ENCODE measurements at places on chromosomes 13 and 19.

DNA sequence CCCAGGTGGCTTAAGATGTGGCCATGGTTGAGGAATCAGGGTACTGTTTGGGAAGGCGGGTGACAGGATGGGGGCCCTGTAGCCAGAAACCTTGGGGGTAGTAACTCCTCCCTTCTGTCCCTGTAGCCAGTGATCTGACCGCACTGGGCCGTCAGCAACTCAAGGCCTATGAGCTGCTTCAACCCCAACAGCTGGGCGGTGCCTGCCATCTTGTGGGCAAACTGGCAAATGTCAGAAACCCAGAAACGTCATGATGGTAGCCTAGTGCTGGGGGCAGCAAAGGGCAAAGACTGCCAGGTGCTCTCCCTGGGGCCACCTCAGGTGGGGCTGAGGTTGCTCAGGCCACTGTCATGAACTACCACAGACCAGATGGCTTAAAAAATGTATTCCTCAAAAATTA lies 3.5 kb downstream of the COPE start:
- no peaks in the 10 kb centered on the region for H3K27me3 ChIP-seq
- H3K27ac ChIP-seq: no peak overlapping the region
- H3K4me1 ChIP-seq: peaks cover 20% of the 10 kb centered on the region
- H3K36me3 ChIP-seq: peaks cover 38% of the 10 kb centered on the region
- H3K4me3 ChIP-seq: no peak overlapping the region

DNA sequence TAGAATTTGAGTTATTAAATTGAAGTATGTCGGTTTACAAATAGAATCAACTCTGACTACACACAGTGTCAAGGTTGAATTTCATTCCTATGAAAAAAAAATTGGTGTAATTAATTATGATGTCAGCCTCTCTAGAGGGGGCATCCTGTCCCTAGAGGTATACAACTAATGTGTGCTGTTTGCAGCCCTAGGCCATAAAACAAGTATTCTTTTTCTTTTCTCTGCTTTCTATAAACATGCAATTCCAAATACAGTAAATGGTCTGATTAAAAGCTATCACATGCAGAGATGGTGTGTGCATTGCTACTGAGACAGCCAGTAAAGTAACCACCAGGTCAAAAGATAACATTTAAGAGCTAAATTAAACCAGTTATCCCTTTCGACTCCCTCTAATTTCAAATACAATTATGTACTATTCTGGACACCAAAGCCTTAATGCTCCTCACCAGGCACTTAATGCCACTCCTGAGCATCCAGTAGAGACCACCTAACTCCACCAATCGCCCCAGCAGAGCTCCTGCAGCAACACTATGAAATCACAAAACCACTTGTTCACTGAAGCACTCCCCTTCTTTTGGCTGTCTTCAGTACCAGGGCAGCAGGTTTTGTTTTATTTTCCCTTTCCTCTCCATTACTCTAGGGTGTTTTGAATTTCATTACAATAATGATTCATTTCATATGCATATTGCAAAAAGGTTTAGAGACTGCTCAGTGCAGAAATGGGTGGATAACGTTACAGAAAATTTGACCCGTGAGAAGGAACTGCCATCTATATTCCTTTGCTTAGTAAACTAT lies 426.9 kb downstream of the PCDH9 start:
- H3K4me1 ChIP-seq: no peaks in the 10 kb centered on the region
- no peak for DNase-seq
- H3K4me3 ChIP-seq: no peak overlapping the region
- no peaks in the 10 kb centered on the region for H3K27me3 ChIP-seq

DNA sequence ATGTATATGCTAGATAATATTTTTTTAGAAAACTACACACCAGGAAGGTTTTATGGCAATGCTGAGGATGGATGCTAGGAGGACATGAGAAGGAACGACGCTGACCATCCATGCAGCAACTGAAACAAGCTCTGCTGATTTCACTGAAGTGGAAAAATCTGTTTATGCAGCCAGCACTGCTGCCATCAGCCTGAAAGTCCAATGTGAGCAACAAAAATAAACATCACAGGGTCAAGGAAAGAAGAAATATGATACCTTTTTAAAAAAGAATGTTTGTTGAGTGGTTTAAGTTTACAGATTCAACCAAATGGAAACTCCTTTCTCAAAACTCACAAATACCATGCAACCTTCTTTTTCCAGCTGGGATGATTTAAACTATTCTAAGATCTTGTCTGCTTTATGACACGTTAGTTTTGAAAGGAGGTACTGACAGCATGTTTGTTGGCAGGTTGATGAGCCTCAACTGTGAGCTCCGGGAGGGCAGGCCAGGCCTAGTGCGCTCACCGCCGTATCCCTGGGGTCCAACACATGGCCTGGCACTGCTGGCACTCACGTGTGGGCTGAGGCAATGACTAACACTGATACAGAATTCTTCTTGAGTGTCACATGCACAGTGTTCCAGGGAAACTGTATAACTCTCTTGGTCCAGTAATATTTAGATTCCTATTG lies 46.8 kb downstream of the LATS2 start:
- H3K27ac ChIP-seq: no peak overlapping the region
- no peaks in the 10 kb centered on the region for H3K36me3 ChIP-seq
- DNase-seq: peak; percentile 44
- H3K4me1 ChIP-seq: peaks cover 74% of the 10 kb centered on the region
- no peak overlapping the region for H3K4me3 ChIP-seq

DNA sequence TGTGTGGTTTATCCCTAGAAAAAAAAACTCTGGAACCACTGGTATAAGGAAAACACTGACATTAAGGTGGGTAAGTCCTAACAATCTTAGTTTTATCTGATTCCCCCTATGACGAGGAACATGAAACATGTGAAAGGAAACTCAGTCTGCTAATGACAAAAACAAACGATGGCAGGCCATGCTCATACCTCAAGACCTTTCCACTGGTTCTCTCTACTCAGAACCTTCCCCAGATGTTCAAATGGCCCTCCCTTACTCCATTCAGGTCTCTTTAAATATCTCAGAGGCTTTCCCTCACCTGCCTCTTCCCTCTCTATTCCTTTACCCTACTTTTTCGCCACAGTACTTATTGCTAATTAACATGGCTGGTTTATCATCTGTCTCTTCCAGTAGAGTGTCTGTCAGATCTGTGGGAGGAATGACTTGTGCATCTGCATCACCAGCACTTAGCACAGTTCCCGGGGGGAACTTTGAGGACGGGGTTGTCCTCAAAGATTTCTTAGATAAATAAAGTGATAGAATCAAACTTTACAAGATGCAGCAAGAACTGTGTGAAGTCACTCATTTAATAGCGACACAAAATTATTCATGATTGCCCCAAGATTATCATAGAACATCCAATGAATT lies 1.5 kb downstream of the TUBGCP3 start:
- no peaks in the 10 kb centered on the region for H3K36me3 ChIP-seq
- no peak for DNase-seq
- H3K4me1 ChIP-seq: peaks cover 17% of the 10 kb centered on the region
- H3K27ac ChIP-seq: no peak overlapping the region
- H3K27me3 ChIP-seq: no peaks in the 10 kb centered on the region
- peak overlapping the region; percentile 99 for H3K4me3 ChIP-seq

GRCh38 chr13:110559986-110560385 lies 1.5 kb downstream of the RAB20 start:
- H3K36me3 ChIP-seq: no peaks in the 10 kb centered on the region
- no peaks in the 10 kb centered on the region for H3K27me3 ChIP-seq
- H3K4me1 ChIP-seq: peaks cover 26% of the 10 kb centered on the region
- H3K4me3 ChIP-seq: peak overlapping the region; percentile 92
- H3K27ac ChIP-seq: peak overlapping the region; percentile 94

DNA sequence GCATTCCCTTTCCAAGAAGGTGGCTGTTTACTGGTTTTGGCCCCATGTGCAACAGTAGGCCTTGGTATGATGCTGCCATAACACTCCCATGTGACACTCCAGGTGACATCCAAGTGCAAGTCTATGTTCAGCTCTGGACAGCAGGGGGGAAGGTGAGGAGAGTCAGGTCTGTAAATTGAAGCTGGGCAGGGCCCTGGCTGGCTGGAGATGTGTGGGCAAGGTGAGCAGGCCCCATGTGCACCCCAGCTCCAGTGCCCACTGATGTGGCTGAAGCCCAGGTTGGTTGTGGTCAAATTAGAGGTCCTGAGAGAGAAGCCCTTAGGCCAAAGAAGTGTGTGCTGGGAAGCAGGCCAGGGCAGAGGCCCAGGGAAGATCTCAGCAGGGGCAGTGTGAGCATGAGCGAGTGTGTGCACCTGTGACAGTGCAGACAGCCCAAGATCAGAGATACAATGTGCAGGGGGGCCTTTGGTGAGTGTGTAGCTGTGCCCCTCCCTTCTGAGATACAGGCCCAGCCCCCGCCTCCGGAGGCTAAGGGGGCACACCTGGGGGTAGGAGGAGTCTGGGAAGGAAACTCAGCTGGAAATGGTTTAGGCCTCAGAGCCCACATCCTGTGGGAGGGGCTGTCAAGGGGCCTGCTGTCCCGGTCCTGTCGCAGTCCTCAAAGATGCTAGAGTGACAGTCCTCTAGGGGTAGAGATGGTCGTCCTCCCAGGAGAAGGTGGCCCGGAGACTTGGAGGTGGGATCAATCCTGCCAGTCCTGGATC lies 18.6 kb downstream of the DEDD2 start:
- peaks cover 19% of the 10 kb centered on the region for H3K4me1 ChIP-seq
- peak overlapping the region; percentile 71 for H3K27ac ChIP-seq
- peak overlapping the region; percentile 19 for H3K4me3 ChIP-seq
- no peak for DNase-seq

DNA sequence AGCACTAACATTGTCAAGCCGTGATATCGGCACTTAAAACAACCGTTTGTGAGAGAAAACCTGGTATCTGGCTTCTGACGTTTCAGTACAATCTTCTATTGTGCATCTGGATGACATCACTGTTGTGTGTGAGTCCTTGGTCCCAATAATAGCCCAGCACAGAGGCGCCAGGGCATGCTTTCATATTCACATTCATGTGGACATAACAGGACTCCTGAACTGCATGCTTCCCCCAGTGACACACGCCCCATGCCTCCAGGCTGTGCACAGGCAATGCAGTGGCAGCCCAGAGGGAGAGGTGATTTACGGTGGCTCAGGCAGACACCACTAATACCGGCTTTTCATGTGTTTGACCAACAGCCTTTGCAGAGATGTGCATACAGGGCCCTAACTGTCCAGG lies 58.1 kb downstream of the MRPL57 start:
- H3K27ac ChIP-seq: no peak overlapping the region
- DNase-seq: no peak
- H3K27me3 ChIP-seq: no peaks in the 10 kb centered on the region
- H3K4me3 ChIP-seq: no peak overlapping the region

DNA sequence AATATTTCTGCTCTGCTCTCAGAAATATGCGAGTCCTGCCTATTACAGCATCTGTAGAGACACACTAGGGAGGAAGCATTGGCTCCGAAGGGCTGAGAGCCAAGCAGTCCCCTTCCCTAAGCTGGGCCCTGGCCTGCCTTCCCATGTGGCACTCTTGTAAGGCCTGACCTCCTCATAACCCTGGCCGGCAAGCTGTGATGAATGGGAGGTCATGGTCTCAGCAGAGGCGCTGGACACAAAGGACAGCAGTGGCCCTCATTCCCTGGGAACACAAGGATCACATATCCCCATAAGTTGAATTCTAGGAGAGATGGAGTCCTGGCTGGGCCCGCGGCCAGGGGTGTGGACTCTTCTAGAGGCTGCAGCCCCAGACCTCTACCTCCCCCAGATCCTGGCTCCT lies 483.3 kb downstream of the ZNF536 start:
- DNase-seq: no peak
- H3K36me3 ChIP-seq: no peaks in the 10 kb centered on the region
- H3K4me3 ChIP-seq: no peak overlapping the region
- no peaks in the 10 kb centered on the region for H3K4me1 ChIP-seq

GRCh38 chr13:21075011-21075378 lies 13.6 kb upstream of the LATS2 start:
- no peak for DNase-seq
- peak overlapping the region; percentile 80 for H3K27ac ChIP-seq
- H3K36me3 ChIP-seq: no peaks in the 10 kb centered on the region
- H3K4me3 ChIP-seq: peak overlapping the region; percentile 52
- H3K4me1 ChIP-seq: peaks cover 29% of the 10 kb centered on the region

- no peak overlapping the region for H3K4me3 ChIP-seq
- peaks cover 20% of the 10 kb centered on the region for H3K4me1 ChIP-seq
- no peaks in the 10 kb centered on the region for H3K27me3 ChIP-seq
- no peaks in the 10 kb centered on the region for H3K36me3 ChIP-seq
- no peak overlapping the region for H3K27ac ChIP-seq
Observed at GRCh38 chr13:50679321-50679720, 164.2 kb downstream of the DLEU7 start.

GRCh38 chr19:45568732-45569131 lies 15.9 kb downstream of the OPA3 start:
- no peak for DNase-seq
- no peak overlapping the region for H3K4me3 ChIP-seq
- no peaks in the 10 kb centered on the region for H3K27me3 ChIP-seq
- H3K27ac ChIP-seq: no peak overlapping the region

- no peak overlapping the region for H3K4me3 ChIP-seq
- no peak overlapping the region for H3K27ac ChIP-seq
- H3K36me3 ChIP-seq: no peaks in the 10 kb centered on the region
- no peaks in the 10 kb centered on the region for H3K27me3 ChIP-seq
Observed at GRCh38 chr13:84130495-84131114, 248.3 kb upstream of the SLITRK1 start.

DNA sequence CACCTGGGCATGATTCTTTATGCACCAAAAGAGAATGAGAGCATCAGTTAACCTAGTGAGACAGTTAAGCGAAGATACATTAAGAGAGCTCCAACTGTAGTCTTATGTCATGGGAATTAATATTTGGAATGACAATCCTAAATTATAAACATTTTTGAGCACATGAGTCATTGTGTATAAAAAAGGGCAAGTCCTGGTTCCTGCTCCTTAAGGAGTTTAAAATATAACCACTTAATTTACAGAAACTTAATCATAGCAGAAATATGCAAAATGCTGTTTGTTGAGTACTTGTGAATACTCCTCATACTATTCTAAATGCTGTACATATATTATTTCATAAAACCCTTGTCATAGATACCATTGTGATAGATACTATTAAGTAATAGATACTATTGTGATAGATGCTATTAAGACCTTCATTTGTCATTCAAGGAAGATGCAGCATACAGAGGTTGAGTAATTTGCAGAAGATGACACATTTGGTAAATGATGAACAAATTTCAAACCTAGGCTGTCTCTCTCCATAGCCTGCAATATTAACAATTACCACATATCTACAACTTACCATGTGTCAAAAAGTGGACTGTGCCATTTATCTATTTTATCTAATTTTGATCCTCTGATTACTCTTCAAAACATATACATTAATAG lies 301.0 kb downstream of the TBC1D4 start:
- no peak overlapping the region for H3K4me3 ChIP-seq
- H3K36me3 ChIP-seq: no peaks in the 10 kb centered on the region
- H3K27ac ChIP-seq: no peak overlapping the region
- H3K4me1 ChIP-seq: no peaks in the 10 kb centered on the region

DNA sequence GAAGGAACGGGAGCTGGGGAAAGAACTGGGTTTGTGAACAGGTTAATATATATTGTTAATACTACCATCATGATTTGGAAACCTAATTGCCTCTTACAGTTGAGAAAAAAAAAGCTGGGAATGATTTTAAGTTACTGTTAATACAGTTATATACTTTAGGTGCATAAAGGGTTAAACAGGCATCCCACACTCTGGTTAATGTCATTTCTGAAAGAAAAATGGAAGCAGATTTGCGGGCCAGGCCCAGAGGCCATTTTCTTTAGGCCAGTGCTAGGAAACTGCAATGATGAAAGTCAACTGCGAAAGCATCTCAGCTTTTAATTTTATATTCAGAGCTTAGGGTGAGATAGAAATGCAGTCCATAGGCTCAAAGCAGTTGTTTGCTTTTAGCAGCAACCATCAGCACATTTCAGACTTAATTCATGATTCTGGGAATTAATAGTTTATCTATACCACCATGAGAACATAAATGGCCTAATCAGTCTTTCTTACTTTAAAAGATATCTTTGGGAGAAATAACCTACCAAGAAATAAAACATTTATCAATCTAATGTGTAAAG lies 592.8 kb downstream of the GPC6 start:
- no peak for DNase-seq
- no peak overlapping the region for H3K4me3 ChIP-seq
- H3K27me3 ChIP-seq: no peaks in the 10 kb centered on the region
- H3K4me1 ChIP-seq: no peaks in the 10 kb centered on the region
- H3K27ac ChIP-seq: no peak overlapping the region

All from upper lobe of right lung (tissue), 1 donor.